Amygdala (tissue), 56 donors: ENCODE measurements at places on chromosomes 12 and 14.
A peak's percentile ranks its signal among the peaks of the same experiment; 100 is the strongest.

DNA sequence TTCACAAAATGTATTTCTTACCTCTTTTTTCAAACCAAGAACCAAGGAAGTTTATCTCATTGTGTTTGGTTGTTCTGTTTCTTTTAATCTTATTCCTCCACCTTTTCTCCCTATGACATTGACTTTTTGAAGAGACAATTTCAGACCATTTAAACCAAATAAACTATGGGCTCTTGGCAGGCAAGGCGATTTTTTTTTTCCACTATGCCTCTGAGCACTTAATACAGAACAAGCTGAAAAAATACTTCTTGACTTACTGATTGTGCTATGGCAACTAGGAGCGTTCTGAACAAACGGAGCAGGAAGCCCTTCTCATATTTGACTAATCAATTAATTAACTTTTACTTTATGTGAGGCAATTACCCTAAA is 98.0 kb downstream of the ZNF664 start:
- DNase-seq, result no peak

GRCh38 chr12:28936711-28937110 is 212.4 kb upstream of the FAR2 start:
- DNase-seq, result no peak

DNA sequence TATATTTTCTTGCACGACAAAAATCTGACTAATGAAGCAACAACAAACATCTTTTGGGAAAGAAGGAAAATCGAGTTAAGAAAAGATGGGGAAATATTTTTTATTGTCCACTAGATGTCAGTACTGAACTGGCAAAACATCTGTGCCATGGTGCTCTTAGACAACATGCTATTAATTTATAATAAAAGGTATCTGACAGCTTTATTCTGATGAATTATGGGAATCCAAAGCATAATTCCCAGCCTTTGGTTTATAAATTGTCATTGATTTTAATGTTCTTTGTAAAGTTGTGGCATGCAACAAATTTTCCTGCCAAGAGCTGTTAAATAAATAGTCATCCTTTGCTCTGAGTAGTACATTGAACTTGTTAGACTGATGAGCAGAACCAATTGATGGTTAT is 231.2 kb downstream of the ETNK1 start:
- no peak for DNase-seq

- no peak for DNase-seq
These were observed 2.7 kb upstream of the CLECL1 start for GRCh38 chr12:9735601-9736000.

DNA sequence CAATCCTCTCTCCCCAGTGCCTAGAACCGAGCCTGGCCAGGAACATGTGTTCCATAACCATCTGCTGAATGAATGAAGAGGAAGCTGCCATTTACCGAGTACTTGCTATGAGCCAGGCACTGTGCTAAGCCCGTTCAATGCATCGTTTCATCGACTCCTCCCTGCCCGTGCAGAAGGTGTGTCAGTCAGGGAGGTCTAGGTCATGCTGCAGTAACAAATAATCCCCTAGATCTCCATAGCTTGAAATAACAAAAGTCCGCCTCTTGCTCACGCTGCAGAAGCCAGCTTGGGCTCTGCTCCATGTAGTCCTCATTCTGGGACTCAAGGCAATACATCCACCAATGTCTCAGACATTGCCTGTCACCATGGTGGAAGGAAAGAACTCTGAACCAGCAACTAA is 101.3 kb downstream of the SCARB1 start:
- DNase-seq, result no peak

- DNase-seq, result no peak
These were observed 334.0 kb upstream of the FLRT2 start for GRCh38 chr14:85195872-85196477.

- no peak for DNase-seq
These were observed 6.0 kb downstream of the KIF26A start for GRCh38 chr14:104144453-104144790.

GRCh38 chr14:54935100-54935499 is 32.5 kb upstream of the GCH1 start:
- no peak for DNase-seq

GRCh38 chr12:57604454-57604991 is at the start of gene DTX3:
DTX3 (plus strand) TSS chr12:57604824; CDS start chr12:57606518, 1,694 bp downstream.
- peak; percentile 70 for DNase-seq

GRCh38 chr12:54585243-54585642 is 3.2 kb downstream of the PPP1R1A start:
- DNase-seq, result no peak

GRCh38 chr12:124688356-124688992 is 121.1 kb upstream of the NCOR2 start:
- DNase-seq, result no peak

DNA sequence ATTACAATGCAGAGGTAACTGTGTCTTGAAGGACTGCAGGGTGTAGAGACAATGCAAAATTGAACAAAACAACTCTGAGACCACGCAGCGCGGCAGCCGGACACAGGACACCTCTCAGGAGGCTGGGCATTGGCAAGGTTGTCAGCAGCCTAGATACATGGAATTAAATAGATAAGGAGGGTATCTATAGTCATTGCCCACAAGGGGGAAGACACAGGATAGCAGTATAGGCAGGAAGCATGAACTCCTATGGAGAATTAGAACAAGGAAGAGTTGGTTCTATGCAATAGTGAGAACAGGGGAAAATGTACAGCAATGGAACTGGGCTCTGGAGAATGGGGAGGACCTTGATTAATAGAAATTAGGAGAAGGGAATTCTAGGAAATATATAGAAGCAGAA is 164.1 kb downstream of the C12orf42 start:
- no peak for DNase-seq

- DNase-seq, result no peak
These were observed 15.2 kb downstream of the RFX4 start for GRCh38 chr12:106598003-106598402.

GRCh38 chr12:1576410-1577241 is 17.8 kb downstream of the FBXL14 start:
- DNase-seq, result no peak

DNA sequence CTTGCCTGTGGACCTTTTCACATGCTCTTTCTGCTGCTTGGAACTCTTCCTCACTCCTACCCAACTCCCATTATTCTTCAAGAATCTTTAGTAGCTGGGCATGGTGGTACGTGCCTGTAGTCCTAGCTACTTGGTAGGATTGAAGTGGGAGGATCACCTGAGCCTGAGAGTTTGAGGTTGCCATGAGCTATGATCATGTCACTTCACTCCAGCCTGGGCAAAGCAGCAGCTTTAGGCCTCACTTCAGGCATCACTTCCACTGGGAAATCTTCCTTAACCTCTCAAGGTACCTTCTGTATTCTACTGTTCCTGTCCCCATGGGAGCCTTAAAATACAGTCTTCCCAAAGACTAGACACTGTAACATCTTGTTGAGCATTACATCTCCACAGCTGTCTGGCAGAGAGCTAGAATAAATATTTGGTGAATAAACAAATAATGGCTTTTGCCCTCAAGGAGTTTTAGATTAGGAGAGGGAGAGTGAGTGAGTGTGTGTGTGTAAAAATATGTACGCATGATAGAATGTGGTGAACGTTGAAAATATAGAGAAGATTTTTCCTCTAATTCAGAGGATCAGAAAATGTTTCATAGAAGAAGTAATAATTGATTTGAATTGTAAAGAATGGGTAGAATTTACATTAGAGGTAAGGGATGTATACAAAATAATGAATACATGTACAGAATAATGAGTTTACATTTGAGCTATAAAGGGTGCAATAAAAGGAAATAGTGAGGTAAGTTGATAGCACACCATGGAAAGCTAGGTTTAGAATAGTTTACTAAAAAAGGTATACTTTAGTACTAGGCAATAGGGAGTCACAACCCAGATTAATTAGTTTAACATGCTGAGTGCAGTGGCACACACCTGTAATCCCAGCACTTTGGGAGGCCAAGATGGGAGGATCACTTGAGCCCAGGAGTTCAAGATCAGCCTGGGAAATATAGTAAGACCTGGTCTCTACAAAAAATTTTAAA is 29.2 kb upstream of the BMAL2 start:
- no peak for DNase-seq

DNA sequence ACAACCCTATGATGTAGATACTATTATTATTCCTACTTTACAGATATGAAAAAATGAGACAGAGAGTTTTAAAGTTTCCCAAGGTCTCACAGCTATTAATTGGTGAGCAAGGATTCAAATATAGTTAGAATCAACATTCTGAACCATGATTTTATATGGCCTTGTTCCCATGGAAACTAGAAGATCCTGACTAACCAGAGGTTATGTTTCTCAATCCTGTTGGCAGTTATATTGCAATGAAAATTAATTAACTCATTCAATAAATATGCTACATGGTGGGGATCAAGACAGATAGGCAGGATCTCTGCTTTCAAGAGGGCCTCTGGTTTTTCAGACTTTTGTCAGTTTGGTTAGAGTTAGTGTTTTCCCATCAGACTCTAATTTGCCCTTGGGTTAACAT is 9.3 kb upstream of the FUT8 start:
- DNase-seq, result no peak

GRCh38 chr12:7647071-7647470 is 18.6 kb downstream of the APOBEC1 start:
- no peak for DNase-seq

- no peak for DNase-seq
These were observed 64.2 kb downstream of the LLPH start for GRCh38 chr12:66066137-66066928.

GRCh38 chr12:120376416-120376815 is 7.5 kb upstream of the MSI1 start:
- no peak for DNase-seq

- DNase-seq, result no peak
These were observed 25.2 kb downstream of the ZC3H14 start for GRCh38 chr14:88588081-88588480.

GRCh38 chr12:104785886-104786285 is 172.2 kb downstream of the SLC41A2 start:
- no peak for DNase-seq

- DNase-seq, result no peak
These were observed 8.0 kb downstream of the IFT43 start for GRCh38 chr14:75993567-75994041.

DNA sequence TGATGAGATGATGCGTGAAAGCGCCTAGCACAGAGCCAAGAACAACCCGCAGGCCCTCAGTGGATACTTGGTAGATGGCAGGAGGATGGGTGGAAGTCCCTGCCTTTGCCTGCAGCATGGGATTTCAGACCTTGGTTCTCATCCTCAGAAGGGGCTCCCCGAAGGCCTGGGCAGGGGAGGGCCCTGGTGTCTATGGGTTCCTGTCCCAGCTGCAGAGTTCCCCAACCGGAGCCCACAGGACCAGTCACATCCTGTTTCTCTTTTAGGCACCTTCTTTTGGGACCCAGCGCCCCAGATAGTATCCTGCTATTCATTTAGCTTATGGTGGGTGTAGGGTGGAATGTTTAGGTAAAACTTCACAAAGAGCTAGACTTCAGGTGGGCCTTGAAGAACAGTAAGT is 55.5 kb downstream of the CALM1 start:
- no peak for DNase-seq

- no peak for DNase-seq
These were observed 47.8 kb upstream of the LTA4H start for GRCh38 chr12:96083020-96083719.

- DNase-seq, result no peak
These were observed 144.9 kb upstream of the CRY1 start for GRCh38 chr12:107238296-107238695.

DNA sequence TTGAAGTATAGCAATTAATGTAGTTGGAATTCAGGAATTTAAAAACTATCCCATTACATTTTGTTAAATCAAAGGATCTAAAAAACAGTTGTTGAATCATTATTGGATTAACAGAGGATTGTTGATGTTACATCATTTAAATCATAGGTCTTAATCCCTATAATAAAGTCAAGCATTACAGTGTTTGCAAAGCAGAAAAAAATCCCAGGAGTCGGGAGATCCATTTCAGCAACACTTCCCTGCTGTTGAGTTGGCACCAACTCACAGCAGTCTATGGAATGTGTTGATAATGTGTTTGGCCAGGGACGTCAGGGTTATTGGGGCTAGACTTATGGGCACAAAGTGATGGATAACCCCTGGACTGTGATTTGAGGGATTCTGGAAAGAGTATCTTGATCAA is 99.1 kb upstream of the TMTC1 start:
- DNase-seq, result no peak

GRCh38 chr12:93980711-93981110 is 167.7 kb upstream of the PLXNC1 start:
- no peak for DNase-seq

DNA sequence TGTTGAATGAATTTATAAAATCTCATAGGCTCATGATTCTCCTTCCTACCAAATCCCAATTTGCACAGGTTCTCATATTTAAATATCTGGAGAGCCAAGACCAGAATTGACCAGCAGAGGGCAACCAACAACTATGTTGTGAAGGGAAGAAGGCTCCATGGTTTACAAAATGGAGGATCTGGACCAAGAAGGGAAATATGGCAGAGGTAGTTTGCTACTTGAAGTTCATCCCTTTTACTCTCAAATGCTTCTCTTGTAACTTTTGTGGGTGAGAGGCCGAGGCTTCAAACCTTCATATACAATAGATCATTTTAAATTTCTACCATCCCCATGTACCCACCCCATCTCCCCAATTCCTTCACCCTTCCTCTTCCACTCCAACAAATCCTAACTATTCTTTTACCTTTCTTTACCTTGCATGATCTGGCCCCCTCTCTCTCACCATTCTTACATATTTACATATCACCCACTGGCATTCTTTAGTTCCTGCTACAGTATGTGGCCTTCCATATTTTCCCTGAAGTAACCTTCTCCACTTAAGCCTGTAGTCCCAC is 3.8 kb upstream of the SMARCC2 start:
- DNase-seq, result peak; percentile 64

DNA sequence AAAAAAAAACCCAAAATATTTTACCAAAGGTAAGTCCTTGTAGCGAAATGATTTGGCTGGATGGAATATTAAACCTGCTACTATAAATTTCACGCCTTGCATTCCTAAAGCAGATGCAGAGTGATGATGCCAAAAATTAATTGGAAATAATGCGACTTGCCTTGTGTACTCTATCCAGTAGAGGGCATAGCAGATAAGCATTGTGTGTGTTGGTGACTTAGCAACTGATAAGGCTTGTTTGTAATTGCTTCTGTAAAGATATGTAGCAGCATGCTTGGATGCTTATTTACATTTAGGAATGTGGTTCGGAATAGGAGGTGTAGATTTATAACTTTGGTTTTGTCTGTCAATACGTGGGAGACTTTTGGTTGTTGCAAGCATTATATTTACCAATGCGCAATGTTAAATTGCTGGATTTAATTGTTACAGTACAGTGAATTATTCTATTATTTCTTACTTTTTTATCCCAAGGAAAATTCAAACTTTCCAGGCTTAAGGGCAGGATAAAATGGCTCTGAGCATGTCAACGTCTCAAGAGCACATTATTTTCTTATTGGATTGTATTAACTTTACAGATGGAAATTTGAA is 80.5 kb downstream of the TMEM260 start:
- DNase-seq, result no peak
